ENCODE measurements at places on chromosomes 4 and X.

GRCh38 chr4:163548481-163549243, 54.2 kb downstream of the TMA16 start:
- no peak for DNase-seq

GRCh38 chrX:38335382-38335781, 8.1 kb upstream of the RPGR start:
- DNase-seq, result no peak

DNA sequence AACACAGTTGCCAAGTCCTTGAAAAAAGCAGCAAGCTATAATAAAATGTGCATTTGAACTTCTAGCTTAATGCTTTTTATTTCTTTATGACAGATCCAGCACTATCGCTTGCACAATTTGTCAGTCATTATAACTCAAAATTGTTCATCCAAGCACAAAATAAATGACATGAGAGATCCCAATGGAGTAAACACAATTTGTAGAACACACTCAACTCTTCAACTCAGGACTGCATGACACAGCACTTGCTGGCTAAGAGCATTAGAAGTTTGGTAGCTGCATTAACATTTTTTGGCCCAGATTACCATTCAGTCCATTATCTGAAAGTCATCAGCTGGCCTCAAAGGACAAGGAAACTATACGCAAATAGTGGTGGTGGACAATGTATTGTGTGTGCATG, 530.1 kb downstream of the INPP4B start:
- no peak for DNase-seq

DNA sequence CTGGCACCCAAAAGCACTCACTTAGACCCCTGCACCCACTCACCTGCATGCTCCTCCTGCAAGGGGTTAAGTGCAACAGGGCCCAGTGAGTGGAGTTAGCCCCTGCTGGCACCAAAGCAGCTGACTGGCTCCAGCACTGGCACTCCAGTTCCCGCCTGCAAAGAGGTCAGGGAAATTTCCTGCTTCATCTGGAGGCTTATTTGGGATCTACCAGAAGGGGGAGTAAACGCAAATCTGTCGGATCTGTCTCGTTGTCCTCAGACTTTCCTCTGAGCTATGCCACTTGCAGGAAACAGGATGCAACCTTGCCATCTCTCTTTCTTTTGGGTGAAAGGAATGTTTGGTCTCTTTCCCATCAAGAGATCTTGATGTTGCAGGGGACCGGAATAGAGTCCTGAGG, 435.6 kb downstream of the PCDH10 start:
- DNase-seq, result no peak

DNA sequence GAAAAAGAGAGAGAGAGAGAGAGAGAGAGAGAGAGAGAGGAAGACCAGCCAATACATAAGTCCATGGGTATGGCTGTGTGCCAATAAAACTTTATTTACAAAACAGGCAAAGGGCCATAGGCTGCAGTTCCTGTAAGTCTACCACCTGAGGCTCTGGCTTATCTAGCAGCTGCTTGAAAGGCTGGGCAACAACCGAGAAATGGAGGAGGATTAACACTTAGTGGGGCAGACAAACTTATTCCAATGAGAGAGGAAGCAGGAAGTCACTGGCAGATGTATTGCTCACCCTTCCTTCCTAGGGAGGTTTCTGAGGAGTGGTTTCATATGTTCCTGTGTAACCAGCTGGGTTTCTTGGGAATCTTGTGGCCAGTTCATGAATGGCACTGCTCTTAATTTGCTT, 4.7 kb upstream of the GPR143 start:
- DNase-seq, result no peak

DNA sequence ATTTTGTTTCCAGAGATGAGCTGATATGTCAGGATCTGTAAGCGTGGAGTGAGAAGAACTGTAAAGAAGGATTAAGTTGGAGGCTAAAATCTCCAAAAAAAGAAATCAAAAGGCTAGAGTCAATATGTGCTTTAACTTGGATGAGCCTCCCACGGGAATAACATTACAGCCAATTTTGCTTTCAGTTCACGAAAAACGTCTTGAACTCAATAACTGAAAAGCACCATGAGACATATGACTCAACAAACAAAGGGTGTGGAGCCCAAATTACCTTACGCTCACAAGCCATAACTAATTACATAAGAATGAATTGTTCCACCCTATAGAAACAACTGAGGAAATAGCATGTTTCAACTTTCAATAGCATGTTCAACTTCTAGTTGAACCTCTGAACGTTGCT, 22.3 kb downstream of the TMPRSS11D start:
- DNase-seq, result no peak

DNA sequence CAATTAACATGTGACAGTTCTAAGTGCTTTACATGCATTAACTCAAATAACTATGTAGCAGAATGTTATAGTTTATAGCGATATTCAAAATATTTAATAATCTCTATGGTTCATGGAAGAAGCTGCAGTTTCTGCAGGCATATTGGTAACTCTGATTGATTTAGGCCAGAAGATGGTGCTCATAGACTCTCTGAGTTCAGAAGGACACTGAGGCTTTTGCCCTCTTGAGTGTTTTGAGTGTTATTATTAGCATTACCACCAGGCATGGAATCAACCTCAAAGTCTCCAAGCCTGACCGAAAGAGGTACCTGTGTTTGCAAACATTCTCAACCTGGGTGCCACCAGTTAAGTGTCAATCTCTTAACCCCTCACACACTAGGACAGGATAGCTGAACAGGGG, 792.3 kb upstream of the PCDH7 start:
- no peak for DNase-seq

DNA sequence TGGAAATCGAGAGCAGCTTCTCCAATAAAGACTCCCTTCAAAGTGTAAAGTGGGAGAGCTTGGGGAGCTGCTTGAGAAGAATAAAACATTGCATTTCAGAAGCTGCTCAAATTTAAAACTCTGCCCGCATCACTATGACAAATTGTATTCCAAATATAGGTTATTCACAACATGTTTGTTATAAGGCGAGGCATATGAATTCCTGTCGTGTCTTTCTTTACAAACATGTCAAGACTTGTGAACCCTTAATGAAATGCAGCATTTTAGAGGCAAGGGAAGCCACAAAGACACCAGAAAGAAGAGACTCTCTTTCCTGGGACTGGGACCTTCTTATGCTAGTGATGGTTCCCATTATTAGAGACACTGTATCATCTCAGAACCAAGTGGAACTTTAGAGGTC, 311.2 kb downstream of the DHX15 start:
- DNase-seq, result no peak

DNA sequence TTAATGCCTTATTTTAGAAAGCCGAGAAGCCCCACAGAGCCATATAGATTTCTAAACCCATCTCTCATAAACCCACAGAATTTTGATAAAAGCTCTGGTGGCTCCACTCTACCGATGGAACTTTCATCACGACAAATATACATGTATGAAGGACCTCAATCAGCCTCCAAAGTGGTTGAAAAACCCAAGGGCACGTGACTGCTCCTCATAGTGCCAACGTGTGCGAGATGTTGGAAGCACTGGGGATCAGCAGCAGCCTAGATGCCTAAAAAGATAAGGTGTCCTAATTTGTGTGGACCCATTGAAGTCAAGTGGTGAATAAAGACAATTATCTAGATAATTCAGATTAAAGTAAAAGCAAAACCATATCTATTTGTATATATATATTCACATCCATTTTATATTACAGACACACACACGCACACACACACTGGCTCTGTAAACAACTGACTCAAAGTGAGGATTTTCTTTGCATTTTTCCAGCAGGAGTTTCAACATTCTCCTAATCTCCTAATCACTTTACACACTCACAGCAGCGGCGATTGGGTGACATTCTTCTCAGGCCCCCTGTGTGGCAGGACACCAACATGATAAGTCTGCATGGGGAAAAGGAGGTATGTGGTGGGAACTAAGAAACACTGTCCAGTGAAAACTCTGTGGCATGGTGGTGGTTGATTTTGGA, 2.8 kb upstream of the PITX2 start:
- DNase-seq, result no peak
